ENCODE measurements at places on chromosomes 5 and 9. TPM values are rescaled to one million over a fixed set of nuclear protein-coding genes. Genes with fewer than 3 reads are reported as not detected.

CAMK2A gene
- 0.71 TPM for total RNA-seq

ALDH7A1 gene
- total RNA-seq: 76.7 TPM

KIF24 gene
- 3.3 TPM for total RNA-seq

GRIN3A gene
- not detected for total RNA-seq

GLRA1 gene
- not detected for total RNA-seq

SPATA31D4 gene
- not detected for total RNA-seq

HRH2 gene
- 0.38 TPM for total RNA-seq

LRRTM2 gene
- total RNA-seq: not detected

SIT1 gene
- total RNA-seq: not detected

DOCK8 gene
- 0.31 TPM for total RNA-seq

SAPCD2 gene
- 22.3 TPM for total RNA-seq

NDOR1 gene
- total RNA-seq: 15.2 TPM

FSD1L gene
- total RNA-seq: 4.6 TPM

CTSV gene
- 13.0 TPM for total RNA-seq

ZBED3 gene
- 4.7 TPM for total RNA-seq

CCDC152 gene
- total RNA-seq: not detected

MLANA gene
- not detected for total RNA-seq

WDR31 gene
- total RNA-seq: 1.1 TPM

PLPP7 gene
- not detected for total RNA-seq

AIF1L gene
- 1.7 TPM for total RNA-seq

PHF24 gene
- total RNA-seq: 0.14 TPM

FLT4 gene
- 4.4 TPM for total RNA-seq

DCANP1 gene
- total RNA-seq: not detected

All from A549 treated with Hydrocortisone at 1 μM for 4 hours (cell line).